Upper lobe of right lung (tissue), 1 donor: ENCODE measurements at places on chromosomes 4 and X. TPM values are rescaled to one million over a fixed set of nuclear protein-coding genes. Genes with fewer than 3 reads are reported as not detected.

The RAB9A gene
- total RNA-seq, result 31.7 TPM

The PTPN13 gene
- 69.9 TPM for total RNA-seq

The SYN1 gene
- total RNA-seq, result 0.75 TPM

The CDS1 gene
- 25.1 TPM for total RNA-seq

DNA sequence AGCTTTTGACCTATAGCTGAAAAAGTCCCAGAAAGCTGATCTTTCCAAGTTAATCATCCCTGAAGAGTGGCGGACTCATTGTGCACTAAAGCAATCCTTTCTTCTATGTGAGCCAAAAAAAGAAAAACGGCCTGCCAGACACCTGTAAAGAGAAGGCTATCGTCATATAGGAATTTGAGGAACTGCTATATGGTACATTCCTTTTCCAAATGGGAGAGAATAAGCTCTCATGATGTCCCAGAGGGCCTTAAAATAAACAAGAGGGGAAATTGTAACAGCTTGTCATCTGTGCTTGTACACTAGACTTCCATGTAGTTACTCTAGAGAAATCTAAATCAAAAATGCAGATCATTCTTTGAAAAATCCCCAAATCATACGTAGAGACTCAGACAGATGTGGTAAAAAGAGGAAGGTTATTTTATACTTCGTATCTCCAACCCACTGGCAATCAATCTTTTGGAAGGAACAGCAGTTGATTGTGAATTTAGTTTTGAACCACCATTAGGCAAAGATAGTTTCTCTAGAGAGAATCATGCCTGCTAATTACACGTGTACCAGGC lies 26.1 kb downstream of the GPR174 start:
- H3K27ac ChIP-seq, result no peak overlapping the region
- no peak for DNase-seq
- H3K27me3 ChIP-seq, result no peaks in the 10 kb centered on the region

GRCh38 chrX:2471641-2472040 lies 29.1 kb downstream of the DHRSX start:
- H3K4me3 ChIP-seq, result no peak overlapping the region
- no peaks in the 10 kb centered on the region for H3K4me1 ChIP-seq
- H3K27ac ChIP-seq, result no peak overlapping the region
- no peak for DNase-seq
